ENCODE measurements at places on chromosomes 5 and 9. TPM values are rescaled to one million over a fixed set of nuclear protein-coding genes. Genes with fewer than 3 reads are reported as not detected.

GRCh38 chr5:74519161-74519571, 121.4 kb downstream of the ENC1 start:
- no peak for DNase-seq
- peaks cover 7% of the 10 kb centered on the region for H3K27me3 ChIP-seq
- no peaks in the 10 kb centered on the region for H3K4me1 ChIP-seq
- no peaks in the 10 kb centered on the region for H3K36me3 ChIP-seq
- H3K27ac ChIP-seq = no peak overlapping the region

- H3K27me3 ChIP-seq = no peaks in the 10 kb centered on the region
- H3K4me3 ChIP-seq = no peak overlapping the region
- no peak for DNase-seq
- H3K27ac ChIP-seq = no peak overlapping the region
- H3K4me1 ChIP-seq = peaks cover 28% of the 10 kb centered on the region
Measured at GRCh38 chr9:116683535-116683934, 3.6 kb upstream of the TRIM32 start.

GRCh38 chr5:86858442-86858841, 240.7 kb downstream of the COX7C start:
- no peaks in the 10 kb centered on the region for H3K36me3 ChIP-seq
- no peaks in the 10 kb centered on the region for H3K4me1 ChIP-seq
- DNase-seq = no peak
- H3K27me3 ChIP-seq = peaks cover 2% of the 10 kb centered on the region

DNA sequence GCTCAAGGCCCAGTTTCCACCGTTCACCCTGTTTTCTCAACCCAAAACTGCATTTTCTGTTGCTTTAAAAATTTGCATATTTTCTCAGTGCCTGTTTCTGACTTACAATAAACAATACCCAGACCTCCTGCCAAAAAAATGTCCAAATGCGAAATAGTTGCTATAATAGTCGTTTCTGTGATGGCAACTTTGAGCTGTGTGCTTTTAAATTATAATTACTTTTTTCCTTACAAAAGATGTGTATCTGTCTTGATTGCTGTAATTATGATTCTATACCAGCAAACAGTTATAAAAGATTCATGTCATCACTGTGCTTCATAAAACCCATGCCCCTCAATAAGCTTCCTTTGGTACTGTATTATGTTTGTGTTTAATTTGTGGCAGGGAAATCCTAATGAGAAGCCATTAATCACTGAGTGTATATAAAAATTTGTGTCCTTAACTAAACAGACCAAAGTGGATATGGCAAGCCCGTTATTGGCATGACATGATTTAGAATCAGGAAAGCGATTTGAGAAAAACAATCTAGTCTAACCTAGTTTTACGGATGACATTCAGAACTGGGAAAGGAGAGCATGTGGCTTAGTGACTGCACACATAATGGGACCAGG, 5.4 kb upstream of the SLC1A3 start:
- H3K4me1 ChIP-seq = no peaks in the 10 kb centered on the region
- no peak overlapping the region for H3K27ac ChIP-seq
- DNase-seq = no peak

DNA sequence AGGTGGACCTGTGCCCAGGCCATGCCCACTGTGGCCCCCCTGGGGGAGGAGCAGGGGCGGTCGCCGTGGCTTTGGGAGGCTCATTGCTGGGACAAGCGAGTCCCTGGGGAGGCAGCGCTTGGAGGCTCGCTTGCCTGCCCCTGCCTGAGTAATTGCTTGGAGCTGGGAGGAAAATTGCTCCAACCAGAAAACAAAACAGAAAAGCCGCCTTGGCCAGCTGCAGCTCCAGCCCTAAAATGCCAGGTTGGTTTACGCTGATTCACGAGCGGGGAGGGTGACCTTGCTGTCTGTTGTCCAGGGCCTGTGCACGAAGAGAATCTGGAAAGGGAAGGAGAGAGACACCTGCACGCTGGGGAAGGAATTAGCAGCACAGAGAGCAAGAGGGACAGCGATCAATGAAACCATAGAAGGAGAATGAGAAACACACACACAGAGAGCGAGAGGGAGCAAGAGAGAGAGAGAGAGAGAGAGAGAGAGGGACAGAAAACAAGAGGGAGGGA, 25.3 kb downstream of the NTNG2 start:
- H3K4me3 ChIP-seq = no peak overlapping the region
- no peak overlapping the region for H3K27ac ChIP-seq
- H3K4me1 ChIP-seq = no peaks in the 10 kb centered on the region
- H3K36me3 ChIP-seq = no peaks in the 10 kb centered on the region
- H3K27me3 ChIP-seq = no peaks in the 10 kb centered on the region

DNA sequence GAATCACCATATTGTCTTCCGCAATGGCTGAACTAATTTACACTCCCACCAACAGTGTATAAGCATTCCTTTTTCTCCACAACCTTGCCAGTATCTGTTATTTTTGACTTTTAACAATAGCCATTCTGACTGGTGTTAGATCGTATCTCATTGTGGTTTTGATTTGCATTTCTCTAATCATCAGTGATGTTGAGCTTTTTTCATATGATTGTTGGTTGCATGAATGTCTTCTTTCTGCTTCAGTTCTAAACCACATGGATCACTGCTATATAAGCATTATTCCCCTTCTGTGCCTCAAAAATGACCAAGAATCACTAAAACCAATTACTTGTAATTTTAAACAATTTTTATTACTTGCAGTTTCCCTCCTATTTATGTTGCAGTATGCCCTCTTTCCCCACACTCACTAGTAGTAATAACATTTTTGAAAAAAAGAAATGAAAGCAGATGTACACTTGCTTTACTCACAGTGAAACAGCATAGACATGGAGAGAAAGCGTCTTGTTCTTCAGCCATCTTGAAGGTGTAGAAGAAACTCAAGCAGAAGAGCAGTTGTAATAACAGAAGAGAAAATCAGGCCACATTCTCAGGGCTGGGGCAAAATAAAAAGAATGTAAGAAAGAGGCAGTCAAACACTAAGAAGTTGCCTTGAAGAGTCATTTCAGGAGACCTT, 4.5 kb upstream of the TMEM252 start:
- no peak overlapping the region for H3K4me3 ChIP-seq
- H3K36me3 ChIP-seq = no peaks in the 10 kb centered on the region
- H3K27me3 ChIP-seq = no peaks in the 10 kb centered on the region
- peaks cover 7% of the 10 kb centered on the region for H3K4me1 ChIP-seq
- DNase-seq = no peak

DNA sequence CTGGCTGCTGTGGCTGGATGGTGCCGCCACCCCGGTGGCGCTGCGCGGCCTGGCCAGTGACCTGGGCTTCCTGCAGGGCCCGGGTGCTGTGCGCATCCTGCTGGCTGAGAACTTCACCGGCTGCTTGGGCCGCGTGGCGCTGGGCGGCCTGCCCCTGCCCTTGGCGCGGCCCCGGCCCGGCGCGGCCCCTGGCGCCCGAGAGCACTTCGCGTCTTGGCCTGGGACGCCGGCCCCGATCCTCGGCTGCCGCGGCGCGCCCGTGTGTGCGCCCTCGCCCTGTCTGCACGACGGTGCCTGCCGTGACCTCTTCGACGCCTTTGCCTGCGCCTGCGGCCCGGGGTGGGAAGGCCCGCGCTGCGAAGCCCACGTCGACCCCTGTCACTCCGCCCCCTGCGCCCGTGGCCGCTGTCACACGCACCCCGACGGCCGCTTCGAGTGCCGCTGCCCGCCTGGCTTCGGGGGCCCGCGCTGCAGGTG, 17.5 kb downstream of the CRB2 start:
- H3K4me3 ChIP-seq = no peak overlapping the region
- no peaks in the 10 kb centered on the region for H3K27me3 ChIP-seq
- no peaks in the 10 kb centered on the region for H3K36me3 ChIP-seq
- no peaks in the 10 kb centered on the region for H3K4me1 ChIP-seq

- no peak overlapping the region for H3K27ac ChIP-seq
- no peak for DNase-seq
- no peaks in the 10 kb centered on the region for H3K27me3 ChIP-seq
- no peak overlapping the region for H3K4me3 ChIP-seq
Measured at GRCh38 chr5:160260881-160261815, 31.8 kb downstream of the FABP6 start.

DNA sequence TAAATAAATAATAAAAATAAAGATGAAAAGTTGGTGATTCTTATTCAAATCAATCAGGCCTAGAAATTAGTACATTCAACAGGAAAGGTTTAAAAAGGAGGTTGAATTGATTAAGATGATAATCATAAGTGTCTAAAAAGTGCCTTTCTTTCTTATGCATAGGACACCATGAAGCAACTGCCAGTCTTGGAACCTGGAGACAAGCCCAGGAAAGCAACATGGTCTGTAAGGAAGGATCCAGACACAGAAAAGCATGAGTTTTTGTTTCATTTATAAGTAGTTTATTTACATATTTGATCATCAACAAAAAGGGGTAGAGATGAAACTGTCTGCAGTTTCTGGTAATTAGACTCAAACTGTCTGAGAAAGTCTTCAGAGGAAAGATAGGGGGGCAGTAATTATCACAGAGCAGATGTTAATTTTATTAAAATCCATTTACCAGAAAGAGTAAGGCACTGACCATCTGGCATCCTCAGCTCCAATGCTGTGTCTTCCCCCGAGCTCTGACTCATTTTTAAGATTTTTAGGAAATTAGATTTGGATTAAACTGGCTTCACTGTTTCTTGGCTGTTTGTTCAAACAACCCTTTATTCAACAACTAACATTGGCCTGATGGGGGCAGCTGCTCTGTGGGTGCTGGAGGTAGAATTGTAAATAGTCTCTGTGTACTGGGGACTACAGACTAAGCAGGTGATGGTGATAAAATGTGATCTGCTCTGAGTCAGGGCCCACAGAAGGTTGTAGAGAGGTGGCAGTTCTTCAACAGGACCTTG, 2.7 kb downstream of the RABEPK start:
- peaks cover 18% of the 10 kb centered on the region for H3K36me3 ChIP-seq
- H3K4me3 ChIP-seq = no peak overlapping the region
- no peak for DNase-seq
- H3K27ac ChIP-seq = no peak overlapping the region
- H3K27me3 ChIP-seq = no peaks in the 10 kb centered on the region

- no peaks in the 10 kb centered on the region for H3K27me3 ChIP-seq
- H3K36me3 ChIP-seq = no peaks in the 10 kb centered on the region
- peaks cover 24% of the 10 kb centered on the region for H3K4me1 ChIP-seq
- no peak for DNase-seq
Measured at GRCh38 chr5:157915638-157916037, 56.7 kb upstream of the CLINT1 start.

- no peak overlapping the region for H3K4me3 ChIP-seq
- H3K36me3 ChIP-seq = no peaks in the 10 kb centered on the region
- H3K27ac ChIP-seq = no peak overlapping the region
- DNase-seq = no peak
- H3K27me3 ChIP-seq = no peaks in the 10 kb centered on the region
Measured at GRCh38 chr9:110188991-110189390, 19.0 kb downstream of the C9orf152 start.

- no peaks in the 10 kb centered on the region for H3K27me3 ChIP-seq
- H3K4me1 ChIP-seq = no peaks in the 10 kb centered on the region
- DNase-seq = no peak
- H3K4me3 ChIP-seq = no peak overlapping the region
Measured at GRCh38 chr9:8890695-8891094, 1091.1 kb upstream of the DMAC1 start.

GRCh38 chr9:107683566-107683965, 194.0 kb upstream of the KLF4 start:
- H3K27ac ChIP-seq = no peak overlapping the region
- H3K4me1 ChIP-seq = no peaks in the 10 kb centered on the region
- no peak for DNase-seq
- no peak overlapping the region for H3K4me3 ChIP-seq
- H3K36me3 ChIP-seq = no peaks in the 10 kb centered on the region

DNA sequence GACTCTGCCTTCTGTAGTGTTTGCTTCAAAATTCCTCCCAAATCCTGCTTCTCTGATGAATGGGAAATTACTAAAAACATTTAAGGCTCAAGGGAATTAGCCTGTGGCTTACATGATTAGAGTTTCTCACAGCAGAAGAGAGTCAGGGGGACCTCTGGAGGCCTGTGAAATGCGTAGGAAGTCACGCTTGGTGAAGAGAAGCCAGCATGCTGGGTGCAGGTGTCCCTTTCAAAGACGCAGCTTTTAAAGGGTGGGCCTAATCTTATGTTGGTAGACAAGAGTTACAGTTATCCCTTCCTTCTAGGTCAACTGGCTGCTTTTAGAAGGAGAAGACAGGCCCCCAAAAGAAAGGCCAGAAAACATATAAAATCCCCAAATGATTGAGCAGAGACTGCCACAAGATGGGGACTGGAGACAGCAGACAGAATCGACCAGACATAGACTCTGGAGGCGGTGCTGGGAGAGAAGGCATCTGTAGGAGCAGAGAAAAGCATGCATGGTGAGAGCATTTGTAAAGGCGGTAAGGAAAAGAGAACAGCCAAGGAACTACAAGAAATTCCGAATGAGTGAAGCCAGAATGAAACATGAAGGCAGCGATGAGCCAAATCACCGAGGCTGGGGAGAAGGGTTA, 42.3 kb downstream of the B4GALT1 start:
- no peaks in the 10 kb centered on the region for H3K27me3 ChIP-seq
- H3K27ac ChIP-seq = no peak overlapping the region
- no peaks in the 10 kb centered on the region for H3K4me1 ChIP-seq
- H3K4me3 ChIP-seq = no peak overlapping the region
- no peak for DNase-seq
- peaks cover 67% of the 10 kb centered on the region for H3K36me3 ChIP-seq

DNA sequence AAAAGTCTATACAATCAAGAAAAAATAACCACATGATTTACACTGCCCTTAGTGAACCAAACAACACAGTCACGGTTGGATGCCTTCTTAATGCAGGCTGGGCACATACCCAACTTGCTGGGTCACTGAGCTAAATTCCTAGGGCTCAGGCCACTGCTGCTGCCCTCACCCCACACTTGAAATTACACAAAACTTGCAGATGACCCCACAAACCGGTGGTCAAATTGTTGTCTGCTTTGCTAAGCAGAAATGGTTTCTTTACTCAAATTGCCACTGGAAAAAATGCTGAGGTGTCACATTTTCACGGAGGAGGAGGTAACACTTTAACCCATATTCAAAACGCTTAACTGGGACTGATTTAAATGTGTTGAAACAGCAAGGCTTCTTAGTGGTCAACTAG, 62.4 kb downstream of the HMHB1 start:
- no peak overlapping the region for H3K4me3 ChIP-seq
- H3K4me1 ChIP-seq = no peaks in the 10 kb centered on the region
- H3K27me3 ChIP-seq = peaks cover 11% of the 10 kb centered on the region
- no peak for DNase-seq
- no peaks in the 10 kb centered on the region for H3K36me3 ChIP-seq

Gene CDX1
- total RNA-seq = not detected

Gene GNE
- 15.7 TPM for total RNA-seq

Gene PLPPR1
- not detected for total RNA-seq

Gene DAB2IP
- not detected for total RNA-seq

Gene IFNA13
- total RNA-seq = not detected

All from CD4-positive, CD25-positive, alpha-beta regulatory T cell (primary cell).